ENCODE measurements at places on chromosomes 6 and 20.
A peak's percentile ranks its signal among the peaks of the same experiment; 100 is the strongest.

DNA sequence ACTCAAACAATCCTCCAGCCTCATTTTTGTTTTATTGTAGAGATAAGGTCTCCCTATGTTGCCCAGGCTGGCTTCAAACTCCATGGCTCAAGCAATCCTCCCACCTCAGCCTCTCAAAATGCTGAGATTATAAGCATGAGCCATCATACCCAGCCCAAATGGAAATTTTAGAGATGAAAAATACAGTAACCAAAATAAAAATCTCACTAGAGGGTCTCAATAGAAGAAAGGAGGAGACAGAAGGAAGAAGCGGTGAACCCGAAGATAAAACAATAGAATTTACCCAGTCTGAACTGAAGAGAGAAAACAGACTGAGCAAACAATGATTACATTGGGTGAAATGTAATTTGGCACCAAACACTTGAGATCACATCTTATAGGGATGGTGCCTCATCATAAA lies 16.7 kb upstream of the OLIG3 start:
- no peak for DNase-seq

GRCh38 chr6:3800850-3801591 lies 48.2 kb upstream of the FAM50B start:
- DNase-seq = no peak

GRCh38 chr6:144423167-144423566 lies 138.0 kb downstream of the UTRN start:
- no peak for DNase-seq

DNA sequence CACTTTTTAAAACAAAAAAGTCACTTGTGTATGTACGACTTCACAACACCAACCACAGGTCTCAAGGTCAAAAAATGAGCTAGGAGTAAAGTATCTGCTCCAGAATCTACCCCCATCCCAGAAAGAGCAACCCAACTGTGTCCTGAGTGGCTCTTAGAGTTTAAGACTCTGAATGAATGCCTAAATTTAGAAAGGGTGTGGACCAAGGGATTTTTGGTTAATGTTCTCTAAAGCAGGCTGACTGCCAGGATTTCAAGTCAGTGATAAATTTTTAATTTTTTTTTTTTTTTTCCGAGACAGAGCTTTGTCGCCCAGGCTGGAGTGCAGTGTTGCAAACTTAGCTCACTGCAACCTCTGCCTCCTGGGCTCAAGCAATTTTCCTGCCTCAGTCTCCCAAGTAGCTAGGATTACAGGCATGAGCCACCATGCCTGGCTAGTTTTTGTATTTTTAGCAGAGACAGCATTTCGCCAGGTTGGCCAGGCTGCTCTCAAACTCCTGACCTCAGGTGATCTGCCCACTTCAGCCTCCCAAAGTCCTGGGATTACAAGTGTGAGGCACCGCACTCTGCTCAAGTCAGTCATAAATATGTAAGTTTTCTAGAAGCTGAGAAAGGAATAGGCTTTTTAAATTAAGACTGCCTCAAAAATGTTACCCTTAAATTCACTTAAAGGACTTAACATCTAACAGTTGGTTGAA lies 20.2 kb downstream of the STAU1 start:
- DNase-seq = no peak

GRCh38 chr6:163190786-163191185 lies 223.7 kb upstream of the QKI start:
- DNase-seq = no peak

DNA sequence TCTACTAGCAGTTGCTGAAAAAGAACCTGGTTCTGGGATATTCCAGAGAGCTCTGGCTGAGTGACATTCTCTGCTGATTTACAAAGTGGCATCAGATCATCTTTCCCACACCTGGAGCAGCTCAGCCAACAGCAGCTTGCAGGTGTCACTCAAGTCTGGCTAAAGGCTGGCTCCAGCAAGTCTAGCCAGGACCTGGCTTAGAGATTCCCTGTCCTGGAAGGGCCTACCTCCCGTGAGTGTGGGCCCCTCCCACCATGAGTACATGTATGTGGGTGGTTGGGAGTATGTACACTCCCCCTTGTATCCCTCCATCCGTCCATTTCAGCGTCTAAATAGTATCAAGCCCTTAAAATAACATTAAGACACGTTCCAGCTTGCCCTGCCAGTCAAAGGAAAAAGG lies 539.3 kb upstream of the ID4 start:
- DNase-seq = no peak

DNA sequence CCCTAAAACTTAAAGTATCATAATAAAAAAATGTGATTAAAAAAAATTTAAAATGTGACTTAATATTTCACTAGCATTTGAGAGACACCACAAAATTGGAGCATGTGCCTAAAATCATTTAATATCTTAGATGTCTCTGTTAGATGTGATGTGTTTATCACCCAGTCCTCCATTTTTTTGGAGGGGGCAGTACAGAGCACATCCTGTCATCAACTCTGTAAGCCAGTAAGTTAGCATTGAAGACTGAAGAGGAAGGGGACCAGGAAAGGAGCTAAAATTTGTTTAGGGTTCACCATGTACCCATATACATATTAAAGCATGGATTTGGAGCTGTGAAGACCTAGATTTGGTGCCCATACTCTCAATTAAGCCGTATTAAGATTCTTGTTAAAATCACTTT lies 30.7 kb upstream of the ADIG start:
- no peak for DNase-seq

DNA sequence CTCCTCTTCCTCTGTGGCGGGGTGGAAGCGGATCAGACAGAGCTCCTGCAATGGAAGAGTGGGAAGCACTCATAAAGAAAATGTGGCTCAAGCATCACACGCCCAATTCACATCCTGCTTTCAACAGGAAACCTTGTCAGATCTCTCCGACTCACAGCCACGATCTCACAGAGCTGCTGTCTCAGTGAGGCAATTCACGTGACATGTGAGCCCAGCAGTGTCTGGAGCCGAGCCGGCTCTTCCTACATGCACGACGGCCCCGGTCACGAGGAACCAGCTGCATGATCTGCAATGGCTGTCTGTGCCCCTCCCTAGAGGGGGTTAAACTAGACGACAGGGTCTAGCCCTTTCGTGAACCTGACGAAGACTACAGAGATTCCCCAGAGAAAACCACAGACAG lies 29.5 kb upstream of the TCFL5 start:
- peak; percentile 35 for DNase-seq

DNA sequence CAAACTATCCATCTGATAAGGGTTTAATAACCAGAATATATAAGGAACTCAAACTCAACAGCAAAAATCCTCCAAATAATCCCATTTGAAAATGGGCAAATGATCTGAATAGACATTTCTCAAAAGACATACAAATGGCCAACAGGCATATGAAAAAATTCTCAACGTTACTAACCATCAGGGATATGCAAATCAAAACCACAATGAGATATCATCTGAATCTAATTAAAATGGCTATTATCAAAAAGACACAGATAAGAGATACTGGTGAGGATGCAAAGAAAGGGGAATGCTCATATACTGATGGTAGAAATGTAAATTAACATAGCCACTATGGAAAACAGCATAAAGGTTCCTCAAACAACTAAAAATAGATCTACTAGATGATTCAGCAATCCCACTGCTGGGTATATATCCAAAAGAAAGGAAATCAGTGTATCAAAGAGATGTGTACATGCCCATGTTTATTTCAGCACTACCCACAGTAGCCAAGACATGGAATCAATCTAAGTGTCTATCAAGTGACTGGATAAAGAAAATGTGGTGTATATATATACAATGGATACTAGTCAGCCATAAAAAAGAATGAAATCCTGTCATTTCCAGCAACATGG lies 6.1 kb upstream of the BRD2 start:
- no peak for DNase-seq

DNA sequence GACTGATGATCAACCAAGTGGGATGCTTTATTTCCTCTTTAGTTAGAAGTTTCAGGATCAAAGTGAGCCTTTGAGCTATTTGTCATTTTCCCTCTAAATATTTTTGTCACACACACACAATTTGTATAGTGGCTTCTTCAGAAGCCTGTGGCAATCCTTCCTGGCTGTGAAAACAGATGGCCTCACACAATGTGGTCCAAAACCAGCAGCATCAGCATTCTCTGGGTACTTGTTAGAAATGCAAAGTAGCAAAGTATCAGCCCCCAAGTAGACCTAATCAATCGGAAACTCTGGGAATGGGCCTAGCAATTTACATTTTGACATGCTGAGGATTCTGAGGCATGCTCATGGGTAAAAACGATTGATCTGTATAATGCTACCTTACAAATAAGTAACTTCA lies 115.9 kb downstream of the PAX1 start:
- no peak for DNase-seq

- no peak for DNase-seq
Observed at GRCh38 chr6:130961148-130961547, 101.9 kb downstream of the EPB41L2 start.

- DNase-seq = no peak
Observed at GRCh38 chr20:19777981-19778380, 19.9 kb downstream of the RIN2 start.

DNA sequence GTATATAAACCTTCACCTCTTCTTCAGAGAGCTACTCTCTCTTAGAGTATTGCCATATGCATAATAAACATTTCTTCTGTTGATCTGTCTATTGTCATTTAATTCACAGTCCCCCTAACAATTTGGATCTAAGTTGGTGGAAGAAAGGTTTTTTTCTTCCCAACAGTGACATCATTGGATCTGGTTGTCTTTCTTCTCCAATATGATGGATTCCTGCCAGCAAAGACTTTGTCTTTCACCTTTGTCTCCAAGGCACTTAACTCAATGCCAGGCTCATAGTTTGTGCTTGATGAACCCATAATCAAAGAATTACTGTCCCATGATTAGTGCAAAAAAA lies 39.6 kb downstream of the ABHD12 start:
- no peak for DNase-seq

DNA sequence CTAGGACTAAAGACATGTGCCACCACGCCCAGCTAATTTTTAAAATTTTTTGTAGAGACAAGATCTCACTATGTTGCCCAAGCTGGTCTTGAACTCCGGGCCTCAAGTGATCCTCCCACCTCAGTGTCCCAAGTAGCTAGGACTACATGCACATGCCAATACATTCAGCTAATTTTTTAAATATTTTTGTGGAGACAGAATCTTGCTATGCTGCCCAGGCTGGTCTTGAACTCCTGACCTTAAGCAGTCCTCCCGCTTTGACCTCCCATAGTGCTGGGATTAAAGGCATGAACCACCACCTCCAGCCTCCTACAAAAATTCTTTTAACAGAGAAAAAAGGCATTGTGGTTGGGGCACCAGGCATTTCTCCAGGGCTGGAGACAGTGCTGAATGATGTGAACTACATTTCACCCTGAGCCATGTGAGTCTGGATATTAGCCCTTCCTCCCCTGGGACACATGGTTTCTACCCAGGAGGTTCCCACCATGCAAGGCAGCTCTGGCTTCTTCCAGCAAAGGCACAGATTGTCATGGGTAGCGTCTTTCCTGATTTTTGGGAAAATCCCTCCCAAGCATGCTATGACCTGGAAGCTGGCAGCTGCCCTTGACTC lies 36.3 kb upstream of the CMTR1 start:
- DNase-seq = peak; percentile 28

DNA sequence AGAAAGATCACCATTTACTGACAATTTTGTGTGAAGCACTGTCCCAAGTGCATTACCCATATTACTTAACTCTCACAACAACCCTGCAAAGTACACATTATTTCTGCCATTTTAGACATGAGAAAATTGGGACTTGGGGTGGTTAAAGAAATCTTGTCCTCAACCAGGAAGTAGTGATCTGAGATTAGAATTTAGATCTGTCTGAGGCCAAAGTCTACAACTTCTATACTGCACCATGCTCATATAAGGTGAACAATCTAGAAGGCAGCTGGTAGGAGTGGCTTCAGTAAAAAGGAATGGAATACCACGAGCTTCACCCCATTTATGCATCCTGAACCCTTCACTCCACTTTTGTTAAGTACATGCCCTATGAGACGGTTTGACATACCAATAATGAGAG lies 87.6 kb downstream of the QRSL1 start:
- no peak for DNase-seq

DNA sequence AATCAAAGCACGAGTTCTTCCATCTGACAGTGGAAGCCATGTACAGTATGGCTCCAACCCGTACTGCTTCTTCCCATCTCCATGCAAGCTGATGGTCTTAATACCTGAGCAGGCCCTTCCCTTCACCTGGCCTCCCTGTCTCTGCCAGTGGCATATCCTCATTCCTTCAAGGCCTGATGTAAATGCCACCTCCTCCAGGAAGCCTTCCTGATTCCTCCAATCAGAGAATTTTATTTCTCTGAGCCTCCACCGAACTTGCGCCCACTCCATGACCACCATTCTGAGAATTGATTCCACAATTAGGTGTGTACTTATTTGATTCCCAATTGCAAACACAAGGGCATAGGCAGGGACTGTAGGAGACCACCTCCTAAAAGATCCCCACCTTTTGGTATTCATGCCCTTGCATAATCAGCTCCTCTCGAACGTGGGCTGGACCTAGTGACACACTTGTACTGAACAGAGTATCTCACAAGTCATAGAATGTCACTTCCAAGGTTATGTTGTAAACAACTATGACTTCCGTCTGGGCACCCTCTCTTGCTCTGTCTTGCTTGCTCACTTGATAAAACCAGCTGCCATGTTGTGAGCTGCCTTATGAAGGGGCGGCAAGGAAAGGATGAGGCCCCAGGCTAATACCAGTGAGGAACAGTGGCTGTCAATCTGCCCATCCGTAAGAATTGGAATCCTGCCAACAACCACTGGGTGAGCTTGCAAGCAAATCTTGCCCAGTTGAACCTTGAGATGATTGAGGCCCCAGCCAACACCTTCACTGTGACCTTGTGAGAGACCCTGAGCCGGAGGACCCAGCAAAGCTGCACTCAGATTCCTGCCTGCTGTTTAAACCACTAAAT lies 38.8 kb downstream of the CPNE5 start:
- no peak for DNase-seq

- no peak for DNase-seq
Observed at GRCh38 chr6:52186075-52186474, at the start of gene IL17A. IL17A (plus strand) TSS chr6:52186375; CDS start chr6:52186432, 57 bp downstream.

GRCh38 chr6:40585651-40586269 lies 1.4 kb downstream of the LRFN2 start:
- no peak for DNase-seq

GRCh38 chr20:53890443-53891305 lies 179.7 kb downstream of the BCAS1 start:
- DNase-seq = no peak

GRCh38 chr20:16147916-16148315 lies 425.3 kb downstream of the KIF16B start:
- no peak for DNase-seq
